Stimulated activated CD4-positive, alpha-beta T cell treated with anti-CD3 and anti-CD28 coated beads, Interleukin-15, amount 100 ng/mL, for 1 hour (primary cell): ENCODE measurements at places on chromosomes 7 and 10.

- no peak for DNase-seq
These were observed 93.9 kb upstream of the SLC26A5 start for GRCh38 chr7:103539875-103540274.

DNA sequence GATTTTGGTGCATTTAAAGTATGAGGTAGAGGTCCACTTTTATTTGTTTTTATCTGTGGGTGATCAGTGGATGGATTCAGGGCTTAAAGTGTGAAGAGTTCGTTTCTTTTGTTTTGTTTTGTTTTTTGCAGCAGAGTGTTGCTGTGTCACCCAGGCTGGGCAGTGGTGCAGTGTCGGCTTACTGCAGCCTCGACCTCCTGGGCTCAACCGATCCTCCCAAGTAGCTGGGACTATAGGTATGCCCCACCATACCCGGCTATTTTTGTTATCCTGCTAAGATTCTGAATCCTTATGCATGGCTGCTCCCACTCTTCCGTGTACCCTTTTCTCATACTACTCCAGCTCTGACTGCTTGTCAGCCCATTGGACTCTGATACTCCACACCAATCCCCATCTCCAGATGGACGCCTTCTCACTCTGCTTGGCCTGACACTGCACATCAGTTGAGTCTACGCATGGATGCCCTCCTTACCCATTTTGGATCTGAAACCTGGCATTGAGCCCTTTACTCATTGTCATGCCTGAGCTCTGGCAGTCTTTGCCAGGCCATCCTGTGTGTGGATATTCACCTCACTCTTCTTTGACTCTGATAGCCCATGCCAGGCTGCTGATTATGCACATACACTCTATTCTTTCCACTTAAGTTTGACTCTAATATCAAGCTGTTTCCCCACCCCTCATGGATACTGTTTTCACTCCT is 119.5 kb downstream of the CCSER2 start:
- no peak for DNase-seq

GRCh38 chr10:110481919-110482318 is 15.8 kb upstream of the DUSP5 start:
- DNase-seq = no peak

- DNase-seq = no peak
These were observed 894.4 kb downstream of the KCNMA1 start for GRCh38 chr10:76743169-76743568.

GRCh38 chr7:107678110-107678753 is 17.6 kb downstream of the SLC26A4 start:
- DNase-seq = no peak

DNA sequence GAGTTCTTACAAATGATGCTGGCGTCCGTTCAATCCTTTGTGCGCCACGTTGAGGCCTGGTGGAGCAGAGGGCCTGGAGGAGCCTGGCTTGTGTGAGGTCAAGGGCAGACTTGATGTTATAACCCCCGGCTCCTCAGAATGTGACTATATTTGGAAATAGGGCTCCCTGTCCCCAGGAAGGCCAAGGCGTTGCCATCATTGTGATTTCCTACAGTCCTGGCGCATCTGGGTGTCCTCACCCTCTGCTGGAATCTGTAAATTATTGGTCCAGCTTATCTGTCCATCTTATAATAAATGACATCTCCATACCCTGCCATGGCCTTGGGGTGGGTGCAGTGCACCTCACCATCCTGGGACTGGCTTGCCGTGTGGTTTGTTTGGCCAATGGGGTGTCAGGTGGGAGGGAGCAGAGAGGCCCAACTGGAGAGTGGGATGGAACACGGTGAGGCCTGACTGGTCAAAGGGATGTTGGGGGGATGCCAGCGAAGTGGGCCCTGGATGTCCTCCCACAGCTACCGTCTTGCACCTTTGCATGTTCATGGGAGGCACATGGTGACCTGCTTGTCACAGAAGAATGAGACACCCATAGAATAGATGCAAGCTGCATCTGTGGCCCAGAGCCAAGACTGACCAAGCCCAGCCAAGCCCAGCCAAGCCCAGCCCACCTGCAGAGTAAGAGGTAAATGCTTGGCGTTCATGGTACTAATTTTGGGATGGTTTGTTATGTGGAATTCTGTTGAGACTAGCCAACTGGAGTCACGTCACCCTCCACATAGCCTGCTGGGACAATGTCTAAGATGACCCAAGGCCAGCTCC is 11.1 kb upstream of the LRRC27 start:
- DNase-seq = no peak

DNA sequence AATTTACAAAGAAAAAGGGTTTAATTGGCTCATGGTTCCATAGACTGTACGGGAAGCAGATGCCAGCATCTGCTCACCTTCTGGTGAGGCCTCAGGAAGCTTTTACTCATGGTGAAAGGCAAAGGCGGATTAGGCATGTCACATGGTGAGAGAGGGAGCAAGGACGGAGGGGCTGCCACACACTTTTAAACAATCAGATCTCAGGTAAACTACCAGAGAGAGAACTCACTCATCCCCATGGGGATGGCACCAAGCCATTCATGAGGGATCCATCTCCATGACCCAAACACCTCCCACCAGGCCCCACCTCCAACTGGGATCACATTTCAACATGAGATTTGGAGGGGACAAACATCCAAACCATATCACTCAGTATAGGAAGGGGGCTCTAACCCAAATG is 183.9 kb downstream of the COBL start:
- no peak for DNase-seq

- DNase-seq = no peak
These were observed 115.0 kb downstream of the CHCHD3 start for GRCh38 chr7:132966754-132967469.

DNA sequence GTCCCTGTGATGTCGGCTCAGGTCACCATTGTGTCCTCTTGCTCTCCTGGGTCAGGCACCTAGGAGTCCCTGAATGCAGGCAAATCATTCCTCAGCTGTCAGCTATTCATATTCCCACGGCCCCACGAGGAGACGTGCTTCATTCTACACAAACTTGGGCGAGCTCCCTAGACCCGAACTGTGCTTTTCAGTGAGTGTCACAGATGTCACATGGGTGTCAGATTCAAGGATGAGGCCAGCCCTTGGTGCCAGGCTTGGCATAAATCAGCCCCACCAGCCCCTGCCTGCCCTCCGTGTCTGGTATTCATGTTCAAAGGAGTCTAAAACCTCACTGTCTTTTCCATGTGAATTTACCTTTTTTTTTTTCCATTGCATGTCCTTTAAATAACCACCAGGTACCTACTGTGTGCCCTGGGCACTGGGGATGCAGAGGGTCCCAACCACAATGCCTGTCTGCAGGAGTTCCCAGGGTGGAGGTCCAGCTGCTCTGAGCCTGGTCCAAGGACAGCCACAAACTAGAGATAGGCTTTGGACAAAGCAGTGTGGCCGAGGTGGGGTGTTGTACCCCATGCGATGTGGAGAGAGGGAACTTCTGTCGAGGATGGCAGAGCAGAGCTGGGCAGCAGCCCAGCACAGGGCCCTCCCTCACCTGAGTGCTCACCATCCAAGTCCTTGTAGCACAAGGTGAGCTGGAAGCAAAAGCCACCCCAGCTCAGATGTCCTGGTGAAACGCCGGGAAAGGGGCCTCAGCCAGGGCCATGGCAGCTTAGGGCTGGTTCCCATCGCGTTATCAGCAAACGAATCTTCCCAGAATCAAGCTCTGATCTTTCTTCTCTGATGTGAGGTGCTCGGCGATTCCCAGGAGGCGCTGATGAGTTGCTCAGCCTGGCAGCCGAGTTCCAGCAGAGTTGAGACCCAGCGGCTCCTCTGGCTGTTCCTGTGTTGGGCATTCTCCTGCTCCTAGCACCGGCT is 611.9 kb downstream of the PTPRN2 start:
- no peak for DNase-seq

DNA sequence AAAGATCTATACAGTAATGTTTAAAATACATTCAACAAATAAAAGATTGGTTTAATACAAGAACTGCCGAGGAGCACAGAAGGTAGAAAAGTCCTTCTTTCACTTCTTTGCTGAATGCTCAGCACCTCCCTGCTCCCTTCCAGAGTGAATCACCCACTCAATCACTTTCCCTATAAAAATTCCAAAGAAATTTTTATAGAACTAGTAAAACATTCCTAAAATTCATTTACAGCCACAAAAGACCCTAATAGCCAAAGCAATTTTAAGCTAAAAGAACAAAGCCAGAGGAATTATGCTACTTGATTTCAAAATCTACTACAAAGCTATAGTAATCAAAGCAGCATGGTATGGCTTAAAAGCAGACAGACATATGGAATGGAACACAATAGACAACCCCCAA is 320.9 kb downstream of the PCLO start:
- no peak for DNase-seq

- DNase-seq = no peak
These were observed 45.0 kb downstream of the GRID1 start for GRCh38 chr10:86321568-86321967.

GRCh38 chr10:77955136-77955535 is 28.6 kb upstream of the DLG5 start:
- DNase-seq = no peak

DNA sequence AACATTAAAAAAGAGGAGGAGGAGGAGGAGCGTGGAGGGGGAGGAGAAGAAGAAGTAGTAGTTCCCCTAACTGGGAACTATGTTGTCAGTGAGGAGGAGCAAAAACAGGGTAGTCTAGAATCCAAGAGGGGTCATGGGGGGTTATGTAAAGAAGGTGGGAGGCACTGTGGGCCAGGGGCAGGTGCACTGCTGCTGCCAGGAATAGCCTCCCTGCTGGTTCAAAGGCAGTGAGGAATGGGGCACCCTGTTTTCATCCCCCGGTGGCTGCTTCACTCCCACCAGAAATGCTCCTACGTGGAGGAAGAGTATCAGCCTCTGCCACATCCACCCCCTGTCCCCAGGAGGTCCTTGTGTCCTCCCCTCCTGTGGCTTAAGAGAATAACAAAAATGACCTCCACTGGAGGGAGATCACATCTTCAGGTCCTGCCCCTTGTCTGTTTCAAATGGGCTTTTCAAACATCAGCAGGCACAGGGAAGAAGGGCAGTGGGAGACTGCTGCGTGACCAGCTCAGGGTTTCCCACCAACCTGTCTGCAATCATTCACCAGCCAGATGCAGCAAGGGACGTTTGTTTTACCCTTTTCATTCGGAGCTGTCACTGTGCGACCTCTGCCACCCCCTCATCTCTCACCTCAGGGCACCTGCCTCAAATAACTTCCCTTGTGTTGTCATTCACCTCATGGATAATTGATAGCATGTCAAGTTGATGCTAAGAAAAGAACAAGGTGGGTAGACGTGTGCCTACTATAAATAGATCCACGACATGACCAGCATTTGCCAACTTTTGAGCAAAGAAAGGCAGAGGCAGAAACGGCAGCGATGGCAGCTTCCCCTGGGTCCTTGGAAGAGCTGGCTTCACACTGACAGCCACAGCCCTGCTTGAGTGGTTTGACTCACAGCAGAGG is 92.6 kb downstream of the DGKI start:
- no peak for DNase-seq

DNA sequence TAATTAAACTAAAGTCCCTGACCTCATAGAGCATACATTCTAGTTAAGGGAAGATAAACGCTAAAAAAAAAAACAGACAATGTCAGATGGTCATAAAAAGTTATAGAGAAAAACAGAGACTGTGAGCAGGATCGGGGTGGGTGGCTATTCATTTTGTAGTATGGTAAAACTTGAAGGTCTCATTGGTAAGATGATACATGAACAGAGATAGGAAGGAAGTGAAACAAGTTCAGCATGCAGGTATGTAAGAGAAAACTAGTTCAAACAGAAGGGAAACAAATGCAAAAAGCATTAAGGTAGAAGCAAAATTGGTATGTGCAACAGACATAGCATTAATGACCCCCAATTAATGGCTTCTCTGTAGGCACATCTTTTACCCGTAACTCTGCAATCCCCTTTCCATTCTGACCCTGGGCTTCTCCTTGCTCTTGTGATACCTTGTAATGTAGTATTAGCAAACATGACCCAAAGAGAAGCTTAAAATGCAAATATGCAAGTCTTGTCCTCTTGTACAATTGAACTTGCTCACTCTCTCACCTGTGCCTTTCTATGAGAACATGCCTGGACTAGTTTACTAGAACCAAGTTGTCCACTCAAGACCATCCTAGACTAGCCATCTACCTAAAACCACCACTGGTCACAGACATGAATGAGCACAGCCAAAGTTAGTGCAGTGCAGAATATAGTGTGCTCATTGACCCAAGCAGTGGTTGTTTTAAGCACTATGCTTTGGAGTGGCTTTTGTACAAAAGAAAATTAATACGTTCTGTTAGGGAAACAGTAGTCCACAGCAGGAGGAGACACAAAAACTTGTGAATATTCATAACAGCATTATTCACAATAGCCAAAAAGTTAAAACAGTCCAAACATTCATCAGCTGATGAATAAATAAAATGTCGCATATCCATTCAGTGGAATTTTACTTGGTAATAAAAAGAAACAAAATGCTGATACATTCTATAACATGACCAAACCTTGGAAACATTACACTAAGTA is 57.0 kb downstream of the BRAF start:
- DNase-seq = no peak

DNA sequence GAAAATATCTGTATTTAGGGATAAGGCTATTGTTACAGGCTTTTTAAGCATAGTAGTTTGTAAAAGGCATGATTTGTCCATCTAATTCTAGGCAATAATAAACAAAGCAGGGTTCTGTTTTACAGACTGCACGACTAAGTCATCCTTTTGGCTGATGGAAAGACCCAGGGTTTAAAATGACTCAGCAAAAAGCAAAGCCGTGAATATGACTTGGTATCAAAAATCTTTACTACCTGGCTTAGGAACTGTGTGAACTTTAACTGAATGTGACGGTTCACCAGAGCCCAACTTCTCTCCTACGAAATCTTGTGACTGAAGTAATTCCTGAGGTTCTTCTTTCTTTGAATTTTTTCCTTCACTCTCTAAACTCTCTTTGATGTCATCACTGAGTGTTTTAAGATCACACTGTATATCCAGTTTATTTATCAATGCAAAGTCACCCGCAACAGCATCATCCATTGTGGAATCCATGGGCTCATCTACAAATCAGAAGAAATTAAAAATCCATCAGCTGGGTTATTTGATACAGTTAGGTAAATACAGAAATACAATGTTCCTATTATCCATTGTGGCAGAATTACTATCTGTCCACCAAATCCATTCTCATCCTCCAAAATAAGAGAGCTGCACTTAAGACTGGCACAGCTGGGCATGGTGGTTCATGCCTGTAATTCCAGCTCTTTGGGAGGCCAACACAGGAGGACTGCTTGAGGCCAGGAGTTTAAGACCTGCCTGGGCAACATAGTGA is 17.0 kb downstream of the ATE1 start:
- no peak for DNase-seq

- DNase-seq = no peak
These were observed 1158.0 kb upstream of the C7orf33 start for GRCh38 chr7:147432576-147432975.

DNA sequence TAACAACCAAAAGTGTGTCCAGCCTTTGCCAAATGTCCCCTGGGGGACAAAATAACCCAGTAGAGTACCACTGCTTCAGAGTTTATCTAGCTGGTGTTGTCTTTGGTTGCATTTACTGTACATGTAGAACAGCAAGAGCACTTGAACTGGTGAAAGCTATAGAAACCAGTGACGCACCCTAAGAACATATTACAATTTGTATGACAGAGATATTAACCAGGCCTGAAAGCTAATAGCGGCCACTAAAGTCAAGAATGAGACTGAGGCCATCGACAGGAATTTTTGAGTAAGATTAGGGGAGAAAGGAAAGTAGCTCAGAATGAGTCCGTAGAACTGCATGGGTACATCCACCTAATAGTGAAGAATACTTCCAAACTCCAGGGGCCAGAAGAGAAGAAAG is 236.2 kb downstream of the MTERF1 start:
- no peak for DNase-seq

GRCh38 chr7:36604806-36605205 is 119.5 kb downstream of the AOAH start:
- no peak for DNase-seq
